Esophagus muscularis mucosa (tissue), 4 donors: ENCODE measurements at places on chromosomes 2 and 18. TPM values are rescaled to one million over a fixed set of nuclear protein-coding genes. Genes with fewer than 3 reads are reported as not detected.

- no peak for DNase-seq
- H3K4me1 ChIP-seq, result no peaks in the 10 kb centered on the region
- H3K36me3 ChIP-seq, result no peaks in the 10 kb centered on the region
- no peak overlapping the region for H3K27ac ChIP-seq
Observed at GRCh38 chr2:161998857-161999256, 75.2 kb downstream of the DPP4 start.

DNA sequence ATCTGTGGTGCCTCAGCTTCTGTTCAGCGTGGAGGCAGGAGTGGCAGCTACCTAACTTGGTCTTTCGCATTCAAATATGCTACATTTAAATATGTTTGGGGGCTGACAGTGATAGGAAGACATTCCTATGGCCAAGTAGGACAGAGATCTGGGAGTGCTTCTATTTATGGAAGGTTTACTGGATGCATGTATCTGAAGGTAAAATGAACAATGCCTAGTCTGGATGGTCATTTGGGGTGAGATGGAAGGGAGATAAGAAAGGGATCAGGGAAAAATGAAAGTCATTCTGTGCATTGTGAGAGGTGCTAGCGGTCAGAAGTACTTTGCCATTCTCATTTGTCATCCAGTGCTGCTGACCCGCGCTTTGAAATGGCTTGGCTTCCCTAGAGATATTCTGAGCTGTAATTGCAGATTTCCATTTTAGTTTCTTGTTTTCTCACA lies 300.9 kb upstream of the FBXO11 start:
- DNase-seq, result peak; percentile 64
- no peak overlapping the region for H3K4me3 ChIP-seq
- H3K36me3 ChIP-seq, result no peaks in the 10 kb centered on the region
- H3K27ac ChIP-seq, result no peak overlapping the region
- peaks cover 23% of the 10 kb centered on the region for H3K4me1 ChIP-seq

GRCh38 chr18:8249811-8250210 lies 359.4 kb upstream of the RAB12 start:
- DNase-seq, result no peak
- no peak overlapping the region for H3K27ac ChIP-seq
- H3K27me3 ChIP-seq, result no peaks in the 10 kb centered on the region
- H3K36me3 ChIP-seq, result peaks cover 18% of the 10 kb centered on the region

DNA sequence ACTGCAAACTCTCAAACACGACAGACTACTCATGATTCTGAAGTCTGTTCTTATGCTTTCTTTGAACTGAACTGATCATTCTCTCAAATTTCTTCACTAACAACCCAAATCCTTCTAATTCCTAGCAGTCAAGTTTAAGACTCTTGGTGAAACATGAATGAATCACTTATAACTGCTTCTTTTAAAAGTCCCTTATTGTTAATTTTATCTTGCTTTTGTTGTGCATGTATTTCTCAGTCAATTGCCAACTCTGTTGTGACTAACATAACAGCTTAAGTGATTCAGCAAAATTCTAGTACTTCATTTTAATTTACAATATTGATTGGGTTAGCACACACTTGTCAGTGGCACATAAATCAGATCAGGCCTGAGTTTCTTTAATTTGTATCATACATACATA lies 357.0 kb upstream of the FSIP2 start:
- no peak overlapping the region for H3K27ac ChIP-seq
- H3K36me3 ChIP-seq, result no peaks in the 10 kb centered on the region
- H3K4me3 ChIP-seq, result no peak overlapping the region
- no peaks in the 10 kb centered on the region for H3K27me3 ChIP-seq

DNA sequence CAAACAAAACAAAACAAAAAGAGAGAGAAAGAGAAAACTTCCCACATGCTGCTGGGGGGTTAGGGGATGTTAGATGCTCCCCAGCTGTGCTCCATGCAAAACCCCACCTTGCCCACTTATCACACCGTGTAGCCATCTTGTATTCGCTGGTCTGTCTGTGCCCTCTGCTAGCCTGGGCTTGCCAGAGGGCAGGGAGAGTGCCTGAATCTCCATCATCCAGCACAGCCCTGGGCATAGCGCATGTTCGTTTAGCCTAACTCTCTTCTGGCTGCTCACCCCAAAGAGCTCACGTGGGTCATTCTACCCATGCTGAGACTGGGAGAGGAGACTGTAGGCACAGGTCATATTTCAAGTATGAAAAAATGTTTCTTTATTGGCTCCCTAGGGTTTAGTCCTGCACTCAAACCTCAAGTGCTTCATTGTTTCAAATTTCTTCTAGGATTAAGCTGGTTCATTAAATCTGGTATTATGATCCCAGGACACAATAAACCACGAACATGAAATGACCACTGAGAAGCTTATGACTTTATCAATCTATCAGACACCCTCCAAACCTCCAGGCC lies 100.5 kb downstream of the KCNF1 start:
- no peaks in the 10 kb centered on the region for H3K27me3 ChIP-seq
- H3K4me1 ChIP-seq, result no peaks in the 10 kb centered on the region
- H3K4me3 ChIP-seq, result no peak overlapping the region
- no peak overlapping the region for H3K27ac ChIP-seq
- H3K36me3 ChIP-seq, result no peaks in the 10 kb centered on the region

DNA sequence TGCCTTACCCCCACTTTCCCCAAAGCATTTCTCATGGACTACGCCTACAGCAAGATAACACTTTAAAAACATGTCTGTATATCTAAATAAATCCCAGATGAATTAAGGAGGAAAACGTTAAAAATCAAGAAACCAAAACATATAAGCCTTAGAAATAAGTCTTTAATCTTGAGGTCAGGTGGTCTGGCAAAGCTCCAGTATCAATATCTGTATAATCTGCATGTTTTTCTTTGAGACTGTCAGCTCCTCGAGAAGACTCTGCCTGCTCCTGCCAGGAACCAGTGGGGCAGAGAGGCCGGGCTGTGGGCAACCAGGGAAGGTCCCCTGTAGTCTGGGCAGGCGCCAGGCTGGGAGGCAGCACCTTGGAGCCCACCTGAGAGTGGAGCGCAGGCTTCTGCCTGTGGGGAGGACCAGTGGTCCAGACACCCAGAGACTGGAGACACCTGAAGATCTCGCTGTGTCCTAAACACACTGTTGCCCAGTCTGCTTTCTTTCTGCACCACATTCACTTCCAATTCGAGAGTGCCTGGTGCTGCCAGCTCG lies 291.0 kb upstream of the SOX11 start:
- peaks cover 6% of the 10 kb centered on the region for H3K27me3 ChIP-seq
- H3K4me1 ChIP-seq, result no peaks in the 10 kb centered on the region
- H3K27ac ChIP-seq, result no peak overlapping the region
- H3K36me3 ChIP-seq, result no peaks in the 10 kb centered on the region
- H3K4me3 ChIP-seq, result no peak overlapping the region

DNA sequence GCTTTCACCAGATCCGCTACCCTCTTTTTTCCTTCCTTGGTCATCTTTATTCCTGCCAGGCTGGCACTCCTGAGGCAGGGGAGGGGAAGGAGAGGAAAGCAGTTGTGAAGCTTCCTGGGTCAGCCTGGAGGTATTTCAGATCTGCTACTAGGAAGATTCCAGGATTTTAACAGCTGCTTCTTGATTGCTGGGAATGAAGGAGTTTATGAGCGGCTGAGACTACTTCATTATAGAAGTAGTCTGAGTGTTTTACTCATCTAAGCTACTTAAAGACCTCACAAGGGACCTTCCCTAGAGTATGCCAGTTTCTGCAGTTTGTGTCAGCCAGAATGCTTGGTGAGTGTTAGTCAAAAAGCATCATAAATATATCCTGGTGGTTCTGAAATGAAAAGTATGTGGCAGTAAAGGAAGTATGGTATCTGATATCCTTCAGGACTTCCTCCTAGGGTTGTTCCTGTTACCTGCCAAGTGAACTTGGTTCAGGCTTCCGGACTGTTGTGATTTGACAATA lies 1.9 kb downstream of the TANC1 start:
- peaks cover 64% of the 10 kb centered on the region for H3K4me1 ChIP-seq
- DNase-seq, result no peak
- no peaks in the 10 kb centered on the region for H3K27me3 ChIP-seq
- H3K4me3 ChIP-seq, result peak overlapping the region; percentile 87
- H3K27ac ChIP-seq, result peak overlapping the region; percentile 94
- H3K36me3 ChIP-seq, result no peaks in the 10 kb centered on the region

DNA sequence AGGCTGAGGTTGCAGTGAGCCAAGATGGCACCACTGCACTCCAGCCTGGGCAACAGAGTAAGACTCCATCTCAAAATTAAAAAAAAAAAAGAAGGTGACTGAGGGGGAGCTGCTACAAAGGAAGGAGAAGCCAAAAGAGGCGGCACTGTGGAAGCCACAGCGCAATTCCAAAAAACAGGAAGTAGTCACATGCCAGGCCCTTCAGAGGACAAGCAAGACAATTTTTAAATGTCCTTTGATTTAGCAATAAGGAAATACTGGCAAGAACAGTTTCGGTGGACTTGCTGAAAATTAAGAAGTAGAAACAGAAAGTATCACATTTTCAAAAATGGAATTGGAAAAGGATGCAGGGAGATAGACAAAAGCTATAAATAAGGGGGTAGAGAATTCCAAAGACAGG lies 122.8 kb downstream of the OSBPL1A start:
- H3K27me3 ChIP-seq, result no peaks in the 10 kb centered on the region
- H3K4me3 ChIP-seq, result no peak overlapping the region
- H3K36me3 ChIP-seq, result no peaks in the 10 kb centered on the region
- H3K27ac ChIP-seq, result peak overlapping the region; percentile 94
- peaks cover 43% of the 10 kb centered on the region for H3K4me1 ChIP-seq
- no peak for DNase-seq

ME2 gene
- total RNA-seq, result 62.8 TPM

SERPINB13 gene
- not detected for total RNA-seq

TBR1 gene
- not detected for total RNA-seq

HOXD4 gene
- total RNA-seq, result 2.8 TPM

DLX1 gene
- not detected for total RNA-seq
